ENCODE measurements at places on chromosomes 12 and 14.

DNA sequence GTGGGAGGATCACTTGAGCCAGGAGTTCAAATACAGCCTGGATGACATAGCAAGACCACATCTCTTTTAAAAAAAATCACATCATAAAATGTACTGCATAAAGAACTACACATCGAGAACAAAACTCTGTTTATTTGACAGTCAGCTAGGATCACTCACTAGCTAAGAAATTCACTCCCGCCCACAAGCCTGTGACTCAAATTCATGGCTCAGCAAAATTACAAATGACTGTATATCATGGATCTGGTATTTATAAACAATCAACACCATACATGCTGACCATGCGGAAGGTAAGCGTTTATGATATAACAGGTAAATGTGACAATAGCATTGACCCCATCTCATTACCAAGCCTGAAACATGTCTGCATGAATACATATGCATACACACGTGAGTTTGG lies 206.5 kb downstream of the EFCAB11 start:
- DNase-seq = no peak

DNA sequence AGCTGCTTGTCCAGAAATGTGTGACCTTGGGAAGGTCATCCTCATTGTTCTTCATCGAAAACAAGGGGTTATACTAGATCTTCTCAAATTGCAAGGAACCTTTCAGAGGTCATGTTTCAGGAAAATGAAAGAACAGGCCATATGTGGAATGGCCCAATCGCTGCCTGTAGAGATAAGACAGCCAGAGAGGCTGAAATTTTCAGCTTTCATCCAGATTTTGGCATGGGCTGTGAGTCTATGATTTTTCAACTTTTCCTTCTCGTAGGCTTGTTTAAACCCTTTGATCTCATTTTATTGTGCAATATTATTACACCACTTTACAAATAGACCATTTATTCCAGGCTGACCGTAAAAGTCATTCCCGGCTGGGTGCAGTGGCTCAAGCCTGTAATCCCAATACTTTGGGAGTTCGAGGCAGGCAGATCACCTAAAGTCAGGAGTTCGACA lies 17.1 kb upstream of the ATXN2 start:
- DNase-seq = no peak

DNA sequence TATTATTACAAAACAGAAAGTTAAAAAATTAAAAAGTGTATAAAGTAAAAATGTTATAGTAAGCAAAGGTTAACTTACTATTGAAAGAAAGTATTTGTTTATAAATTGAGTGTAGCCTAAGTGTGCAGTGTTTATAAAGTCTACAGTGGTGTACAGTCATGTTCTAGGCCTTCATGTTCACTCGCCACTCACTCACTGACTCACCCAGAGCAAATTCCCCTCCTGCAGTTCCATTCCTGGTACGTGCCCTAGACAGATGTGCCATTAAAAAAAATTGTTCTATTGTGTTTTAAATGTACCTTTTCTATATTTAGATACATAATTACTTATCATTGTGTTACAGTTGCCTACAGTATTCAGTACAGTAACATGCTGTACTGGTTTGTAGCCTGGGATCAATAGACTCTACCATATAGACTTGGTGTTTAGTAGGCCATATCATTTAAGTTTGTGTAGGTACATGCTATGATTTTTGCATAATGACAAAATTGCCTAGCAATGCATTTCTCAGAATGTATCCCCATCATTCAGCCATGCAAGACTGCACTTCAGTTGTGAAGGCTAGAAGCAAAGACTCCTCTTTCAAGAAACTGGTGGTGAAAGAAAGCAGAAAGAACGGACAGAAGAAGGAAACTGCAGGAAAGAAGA lies 100.6 kb downstream of the DACT1 start:
- DNase-seq = no peak

DNA sequence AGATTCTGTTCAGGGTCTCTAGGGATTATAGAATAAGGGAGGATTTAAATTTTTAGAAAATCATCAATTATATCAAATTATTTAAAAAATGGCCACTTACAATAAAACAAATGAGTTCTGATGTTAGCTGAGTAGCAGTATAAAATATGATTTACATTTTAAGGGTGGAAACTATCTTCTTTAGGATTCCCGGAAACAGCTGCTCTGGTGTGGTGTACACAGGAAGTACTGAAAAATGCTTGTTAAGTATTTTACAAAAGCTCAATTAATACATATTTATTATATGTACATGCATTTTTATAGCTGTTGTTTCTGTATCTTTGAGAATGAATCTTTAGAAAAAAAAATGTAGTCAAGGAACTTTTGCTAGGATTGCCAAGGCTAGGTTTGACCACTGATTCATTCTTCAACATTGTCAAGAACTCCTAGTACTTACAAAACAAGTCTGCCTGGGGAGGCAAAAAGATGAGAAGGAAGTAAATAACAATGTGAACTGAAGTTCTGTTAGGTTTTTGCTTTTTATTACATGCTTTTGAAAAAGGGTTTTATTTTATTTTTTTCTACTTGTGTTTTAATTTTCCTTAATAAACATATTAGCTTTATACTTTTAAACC lies 48.0 kb downstream of the ARF6 start:
- peak; percentile 9 for DNase-seq

DNA sequence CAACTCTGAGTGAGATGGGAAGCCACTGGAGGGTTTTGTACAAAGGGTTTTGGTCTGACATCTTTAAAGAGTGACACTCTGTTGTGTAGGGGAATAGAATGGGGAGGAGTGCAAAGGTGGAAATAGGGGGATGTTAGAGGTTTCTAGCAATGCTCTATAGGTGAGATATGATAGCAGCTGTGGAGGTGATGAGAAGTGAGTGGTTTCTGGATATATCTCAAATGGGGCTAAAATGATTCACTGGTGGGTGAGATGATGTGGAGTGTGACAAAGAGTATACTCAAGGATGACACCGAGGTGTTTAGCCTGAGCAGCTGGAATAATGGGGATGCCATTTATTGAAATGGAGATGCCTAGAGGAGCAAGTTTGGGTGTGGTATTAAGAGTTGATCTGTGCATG lies 426.4 kb downstream of the PCNX1 start:
- no peak for DNase-seq

- DNase-seq = no peak
These were observed 4.9 kb downstream of the GALNT8 start for GRCh38 chr12:4725057-4725456.

GRCh38 chr12:80086025-80086424 lies 13.3 kb upstream of the OTOGL start:
- no peak for DNase-seq

- DNase-seq = no peak
These were observed 406.7 kb downstream of the NOVA1 start for GRCh38 chr14:26191123-26191522.

- peak; percentile 31 for DNase-seq
These were observed 42.6 kb upstream of the SYCP3 start for GRCh38 chr12:101781834-101782233.

GRCh38 chr14:99566390-99567354 lies 37.3 kb downstream of the CCDC85C start:
- DNase-seq = no peak

GRCh38 chr12:113831016-113831415 lies 135.1 kb downstream of the RBM19 start:
- DNase-seq = no peak

- no peak for DNase-seq
These were observed 31.4 kb downstream of the DCP1B start for GRCh38 chr12:1972856-1973317.

GRCh38 chr12:111596985-111597830 lies 1.9 kb downstream of the ATXN2 start:
- no peak for DNase-seq

GRCh38 chr12:15494329-15495046 lies 172.2 kb downstream of the PTPRO start:
- DNase-seq = no peak

- DNase-seq = no peak
These were observed 187.7 kb downstream of the GALC start for GRCh38 chr14:87805315-87805723.

- no peak for DNase-seq
These were observed 6.4 kb downstream of the STX2 start for GRCh38 chr12:130832561-130833209.

DNA sequence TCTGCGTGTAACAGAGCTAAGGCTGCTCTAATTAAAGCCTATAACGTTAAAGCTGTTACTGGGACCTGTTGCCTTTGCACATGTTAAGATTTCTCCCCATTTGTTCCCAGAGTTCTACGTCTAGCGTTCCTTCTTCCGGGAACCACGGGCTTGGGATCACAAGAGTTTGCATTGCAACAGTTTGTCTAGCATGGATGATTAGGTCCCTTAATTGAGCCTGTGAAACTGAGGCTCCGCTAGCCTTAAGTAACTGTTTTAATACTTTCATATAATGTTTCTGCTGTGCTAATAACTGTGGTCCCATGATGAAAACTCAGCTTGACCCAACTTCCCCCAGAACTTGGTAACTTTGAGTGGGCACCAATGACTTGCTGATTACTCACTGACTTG lies 16.7 kb upstream of the LYZ start:
- no peak for DNase-seq

- DNase-seq = no peak
These were observed 239.0 kb downstream of the CPNE8 start for GRCh38 chr12:38666425-38666824.

DNA sequence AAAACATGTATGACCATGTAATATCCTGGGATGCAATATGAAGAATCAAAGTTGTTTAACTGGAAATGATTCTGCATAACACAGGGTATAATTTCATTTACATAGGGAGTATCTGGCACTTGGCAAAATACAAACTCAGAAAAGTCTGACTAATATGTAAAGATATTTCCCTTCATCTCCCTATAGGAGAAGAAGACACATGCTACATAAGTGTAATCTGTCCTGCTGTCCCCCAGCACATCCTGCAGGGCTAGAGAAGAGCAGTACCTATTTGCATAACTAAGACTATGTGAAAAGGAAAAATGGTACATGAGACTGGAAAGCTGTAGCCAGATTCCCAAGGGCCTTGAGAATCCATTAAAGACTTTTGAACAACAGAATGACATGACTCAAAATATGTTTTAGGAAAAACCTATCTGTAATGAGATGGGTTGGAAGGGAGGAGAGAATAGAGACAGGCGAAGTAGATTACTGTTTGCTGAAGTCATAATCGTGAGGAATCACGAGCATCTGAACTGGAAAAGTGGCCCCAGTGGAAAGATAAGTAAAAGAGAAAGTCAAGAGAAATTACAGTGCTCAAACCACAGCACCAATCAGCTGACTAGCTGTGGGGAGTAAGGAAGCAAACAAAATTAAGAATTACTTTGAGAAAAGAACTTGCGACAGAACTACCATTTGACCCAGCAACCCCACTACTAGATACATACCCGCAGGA lies 155.1 kb upstream of the HMGA2 start:
- DNase-seq = no peak

- no peak for DNase-seq
These were observed 5.5 kb upstream of the PSMA6 start for GRCh38 chr14:35286707-35287106.

DNA sequence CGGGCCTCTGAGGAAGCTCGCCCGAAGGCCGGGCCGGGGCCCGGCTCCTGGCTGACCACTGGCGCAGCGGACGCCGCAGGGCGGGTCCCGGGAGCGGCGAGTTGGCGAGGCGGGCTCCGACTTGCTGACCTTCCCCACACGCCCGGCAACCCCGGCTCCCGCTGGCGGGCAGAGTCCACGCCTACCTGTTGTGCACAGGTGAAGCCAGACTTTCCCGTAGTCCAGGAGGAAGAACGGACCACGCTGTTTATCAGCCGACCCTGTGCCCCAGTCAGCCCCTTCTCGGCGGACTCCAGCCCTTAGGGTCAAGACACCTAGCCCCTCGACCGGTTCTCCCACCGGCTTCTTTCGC lies 407 bp downstream of the HEATR5A start:
- peak; percentile 3 for DNase-seq

- DNase-seq = no peak
These were observed 27.0 kb downstream of the TMCC3 start for GRCh38 chr12:94623161-94623920.

DNA sequence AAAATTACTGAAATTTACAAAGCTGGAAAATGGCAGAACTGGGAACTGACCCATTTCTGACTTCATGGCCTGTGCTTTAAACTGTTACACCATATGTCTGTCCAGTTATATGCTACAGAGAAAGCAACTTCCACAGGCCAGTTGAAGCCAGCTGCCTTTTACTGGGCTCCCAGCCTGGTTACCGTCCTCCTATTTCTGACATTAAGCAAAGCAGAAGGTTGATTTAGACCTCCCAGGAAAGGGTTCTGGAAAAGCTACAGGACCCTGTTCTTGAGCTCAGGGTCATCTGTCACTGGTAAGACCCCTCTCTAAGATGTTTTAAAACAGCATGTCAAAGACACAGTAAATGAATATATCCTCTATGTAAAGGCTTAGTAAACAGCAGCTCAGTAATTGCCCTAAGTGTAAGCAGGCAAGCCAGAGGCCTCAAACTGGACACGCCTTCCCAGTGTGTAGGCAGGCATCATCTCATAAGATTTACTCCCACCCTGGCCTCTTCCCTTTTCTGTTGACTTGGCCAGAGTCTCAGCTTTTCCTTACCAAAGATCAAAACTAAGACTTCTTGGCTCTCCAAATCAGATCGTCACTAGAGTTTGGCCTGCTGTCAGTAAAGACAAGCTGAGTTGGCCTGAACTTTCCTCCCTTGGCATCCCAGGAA lies 55.4 kb upstream of the RNU6-8 start:
- no peak for DNase-seq

DNA sequence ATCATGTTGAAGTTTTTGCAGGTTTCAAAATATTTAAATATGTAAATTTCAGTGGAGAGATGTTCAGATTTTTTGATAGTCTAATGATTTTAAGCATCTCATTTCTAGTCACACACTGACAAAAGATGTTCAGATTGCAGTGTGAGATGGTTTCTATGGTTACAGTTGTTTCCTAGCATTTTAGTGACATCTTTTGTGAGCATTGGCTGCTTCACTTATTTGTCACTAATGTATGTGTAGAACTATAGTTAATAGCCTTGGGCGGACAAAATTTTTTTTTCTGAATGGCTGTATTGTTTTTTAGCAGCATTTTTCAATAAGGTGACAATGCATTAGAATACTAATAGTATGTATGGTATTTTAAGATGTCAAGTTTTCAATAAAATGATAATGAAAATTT lies 315.6 kb upstream of the PRKD1 start:
- DNase-seq = no peak

DNA sequence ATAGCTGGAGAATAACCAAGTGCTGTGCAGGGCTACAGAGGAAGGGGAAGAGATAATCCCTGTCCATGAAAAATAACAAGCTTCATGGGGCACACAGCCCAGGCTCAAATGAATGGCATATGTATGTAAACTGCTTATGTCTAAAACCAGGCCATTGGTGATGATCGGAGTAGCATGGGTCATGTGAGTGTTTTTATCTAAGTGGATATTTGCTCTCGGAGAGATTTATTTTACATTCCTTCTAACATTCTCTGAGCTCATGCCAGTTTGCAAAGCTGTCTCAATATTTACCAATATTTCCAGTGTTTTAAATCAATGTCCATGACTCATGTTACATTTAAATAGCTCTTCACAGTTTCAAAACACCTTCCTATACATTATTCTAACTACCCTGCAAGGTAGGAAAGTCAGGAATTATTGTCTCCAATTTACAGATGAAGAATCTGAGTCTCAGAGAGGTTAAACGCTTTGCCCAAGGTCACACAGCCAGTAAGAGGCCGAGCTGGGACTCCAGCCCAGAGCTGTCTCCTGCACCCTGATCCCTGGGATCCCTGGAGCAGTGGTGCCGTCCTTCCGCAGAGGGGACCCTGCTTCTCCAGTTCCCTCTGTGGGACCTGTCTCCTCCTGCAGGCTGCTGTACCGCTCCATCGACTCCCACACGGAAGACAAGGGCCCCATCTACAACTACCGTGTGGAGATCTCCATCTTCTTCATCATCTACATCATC lies 186.7 kb upstream of the FKBP4 start:
- no peak for DNase-seq

Data from T-helper 2 cell (primary cell).